ENCODE measurements at places on chromosomes 4 and X.

DNA sequence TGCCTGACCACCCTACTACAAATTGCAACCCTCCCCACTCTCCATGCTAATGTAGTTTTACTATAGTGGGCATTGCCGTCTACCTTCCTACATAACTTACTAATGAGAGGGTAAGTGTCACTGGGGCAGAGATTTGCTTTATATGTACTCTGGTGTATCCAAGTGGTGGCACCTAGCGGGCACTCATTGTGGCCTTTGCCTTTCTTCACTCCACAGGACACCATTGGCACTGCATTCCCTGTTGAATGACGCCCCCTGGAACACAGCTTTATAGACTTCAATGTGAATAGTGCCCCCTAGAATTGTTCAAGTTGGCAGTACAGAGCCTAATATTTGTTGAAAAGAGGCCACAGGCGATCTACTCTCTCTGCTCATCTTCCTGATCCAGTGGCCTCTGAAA is 215.8 kb downstream of the MID1IP1 start:
- no peak for DNase-seq

- no peak for DNase-seq
These were observed 101.1 kb upstream of the CYLC1 start for GRCh38 chrX:83759872-83760271.

- DNase-seq, result no peak
These were observed 186.2 kb downstream of the STIM2 start for GRCh38 chr4:27046851-27047250.

GRCh38 chr4:152696764-152697261 is 17.0 kb upstream of the TMEM154 start:
- no peak for DNase-seq

DNA sequence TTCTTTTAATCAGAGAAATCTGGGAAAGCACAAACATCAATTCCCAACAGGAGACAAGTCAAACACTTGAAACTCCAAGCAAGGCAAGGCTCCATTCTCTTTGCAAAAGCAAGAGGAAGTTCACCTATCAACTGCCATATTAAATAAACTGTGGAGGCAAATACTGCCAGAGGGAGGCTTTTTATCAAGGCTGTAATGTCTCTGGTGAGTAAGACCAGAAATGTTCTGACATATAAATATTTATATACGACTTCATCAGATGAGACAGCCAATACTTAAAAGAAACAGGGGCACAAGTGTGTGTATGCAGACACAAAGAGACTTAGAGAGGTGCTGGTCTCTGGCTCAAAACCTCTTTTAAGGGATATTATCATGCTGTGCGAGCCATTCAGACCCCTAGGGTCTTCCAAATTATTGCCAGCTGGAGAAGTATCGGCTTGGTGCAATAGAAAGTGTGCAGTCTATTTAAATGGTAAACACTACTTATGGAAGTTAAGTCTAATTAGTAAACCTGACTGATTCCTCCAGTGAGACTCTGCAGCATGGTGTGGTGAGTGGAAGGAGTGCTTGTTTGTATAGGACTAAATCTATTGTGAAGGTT is 24.4 kb downstream of the DCX start:
- DNase-seq, result no peak

DNA sequence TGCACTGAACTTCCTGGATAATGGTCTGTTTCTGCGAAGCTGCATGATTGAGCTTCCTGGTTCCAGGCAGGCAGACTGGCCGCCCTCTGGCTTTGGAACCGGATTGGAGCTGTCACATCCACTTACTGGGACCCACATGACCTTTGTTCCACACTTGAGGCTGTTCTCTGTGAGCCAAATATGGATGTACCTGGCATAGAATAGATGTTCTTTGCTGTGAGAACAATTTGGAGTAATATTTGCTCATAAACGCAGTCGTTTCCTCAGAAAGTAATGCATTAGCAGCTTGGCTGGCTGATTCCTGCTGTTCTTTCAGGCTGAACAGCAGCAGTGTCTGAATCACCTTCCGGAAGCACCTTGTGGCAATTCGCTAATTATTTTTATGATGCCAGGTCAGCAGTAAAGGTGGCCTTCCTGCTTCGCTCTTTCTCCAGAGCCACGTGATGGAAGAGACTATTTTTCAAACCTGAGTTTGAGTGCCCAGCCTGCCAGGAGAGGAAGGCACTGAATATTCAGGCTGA is 78.1 kb upstream of the BOD1L1 start:
- DNase-seq, result no peak

DNA sequence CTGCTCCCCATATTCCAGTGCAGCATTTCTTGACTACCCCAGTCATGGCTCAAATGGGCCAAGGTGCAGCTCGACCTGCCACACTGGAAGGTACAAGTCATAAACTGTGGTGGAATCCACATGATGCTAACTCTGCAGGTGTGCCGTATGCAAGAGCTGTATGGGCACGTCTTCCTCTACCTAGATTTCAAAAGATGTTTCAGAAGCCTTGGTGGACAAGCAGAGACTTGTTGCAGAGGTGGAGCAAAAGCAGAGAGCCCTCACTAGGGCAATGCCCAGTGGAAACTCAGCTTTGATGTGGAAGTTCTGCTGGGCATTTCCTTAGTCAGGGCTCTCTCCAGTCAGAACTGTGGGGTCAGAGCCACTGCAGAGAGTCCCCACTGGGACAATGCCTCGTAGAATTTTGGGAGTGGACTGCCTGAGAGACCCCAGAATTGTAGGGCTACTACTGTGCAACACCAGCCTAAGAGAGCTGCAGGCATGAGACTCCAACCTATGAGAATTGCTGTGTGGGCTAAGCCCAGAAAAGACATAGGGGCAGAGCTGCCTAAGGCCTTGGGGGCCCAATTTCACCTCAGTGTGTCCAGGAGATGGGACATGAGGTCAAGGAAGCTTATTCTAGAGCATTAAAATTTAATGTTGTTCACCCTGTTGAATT is 65.7 kb downstream of the BEX3 start:
- no peak for DNase-seq

DNA sequence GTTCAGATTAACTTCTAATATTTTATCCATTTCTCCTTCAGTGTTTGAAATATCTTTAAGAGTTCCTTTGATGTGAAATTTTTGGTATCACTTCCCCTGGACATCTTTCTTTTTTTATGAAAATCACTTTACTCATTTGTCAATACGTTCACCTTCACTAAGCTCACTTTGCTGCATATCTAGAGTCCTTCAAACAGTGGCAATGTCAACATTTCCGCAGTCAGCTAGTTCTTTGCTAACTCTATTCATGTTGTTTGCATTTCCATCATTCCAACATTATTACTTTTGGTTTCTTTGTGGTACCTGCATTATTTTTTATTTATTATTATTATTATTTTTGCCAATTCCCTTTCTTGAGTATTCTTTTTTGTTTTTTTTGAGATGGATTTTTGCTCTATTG is 203.0 kb downstream of the GPAT3 start:
- DNase-seq, result no peak

DNA sequence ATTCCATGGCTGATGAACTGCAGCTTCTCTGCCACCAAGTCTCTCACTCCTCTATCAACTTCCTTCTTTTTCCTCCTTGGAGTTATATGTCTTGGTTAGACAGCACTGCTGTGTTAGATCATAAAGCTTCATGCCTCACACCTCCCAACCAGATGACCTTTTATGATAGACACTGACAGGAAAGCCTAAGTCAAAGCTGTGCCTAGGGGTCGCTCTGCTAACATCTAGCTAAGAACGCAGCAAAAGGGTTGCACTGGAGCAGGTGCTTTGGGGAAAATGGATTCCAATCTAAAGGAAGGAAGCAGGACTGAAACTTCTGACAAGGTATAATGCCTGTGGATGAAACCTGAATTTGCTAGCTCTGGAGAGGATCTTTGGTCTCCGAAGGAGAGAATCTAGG is 509.7 kb downstream of the SMARCA1 start:
- DNase-seq, result no peak

DNA sequence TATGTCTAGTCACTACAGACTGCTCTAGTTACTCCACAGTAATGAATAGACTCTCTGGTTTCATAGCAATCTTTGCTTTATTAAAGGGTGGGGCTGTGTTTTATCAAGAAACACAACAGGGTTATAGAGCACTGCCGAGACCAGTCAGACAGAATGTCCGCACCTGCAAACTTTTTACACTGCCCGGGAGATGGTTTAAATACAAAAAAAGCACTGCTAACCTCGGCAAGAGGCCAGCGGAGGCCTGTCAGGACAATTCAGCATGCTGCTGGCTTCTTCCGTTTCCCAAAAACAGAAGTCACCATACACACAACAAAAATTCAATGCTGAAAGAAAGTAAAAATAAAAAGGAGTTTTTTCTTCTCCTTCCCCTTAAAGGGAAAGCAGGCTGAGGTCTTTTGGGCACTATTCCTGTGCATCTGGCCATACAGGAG is 67.4 kb downstream of the IRF2 start:
- DNase-seq, result no peak

- no peak for DNase-seq
These were observed 56.7 kb downstream of the CCKAR start for GRCh38 chr4:26433556-26433955.

DNA sequence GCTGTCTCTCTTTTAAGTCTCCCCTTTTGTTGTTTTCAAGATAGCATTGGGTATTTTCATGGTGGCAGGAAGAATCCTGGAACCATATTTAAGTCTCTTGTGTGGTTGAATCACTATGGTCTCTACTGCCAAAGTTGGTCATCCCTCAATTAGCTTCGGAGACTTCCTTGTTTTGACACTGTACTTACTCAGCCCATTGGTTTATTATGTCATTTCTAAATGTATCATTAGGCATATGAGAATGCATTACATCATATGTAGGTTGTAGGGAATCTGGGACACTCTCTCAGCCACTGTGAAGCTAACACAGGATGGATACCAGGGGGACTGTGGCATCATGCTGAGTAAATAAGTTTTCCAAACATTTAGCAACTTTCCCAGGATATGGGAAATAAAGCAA is 211.8 kb downstream of the DTHD1 start:
- DNase-seq, result no peak

DNA sequence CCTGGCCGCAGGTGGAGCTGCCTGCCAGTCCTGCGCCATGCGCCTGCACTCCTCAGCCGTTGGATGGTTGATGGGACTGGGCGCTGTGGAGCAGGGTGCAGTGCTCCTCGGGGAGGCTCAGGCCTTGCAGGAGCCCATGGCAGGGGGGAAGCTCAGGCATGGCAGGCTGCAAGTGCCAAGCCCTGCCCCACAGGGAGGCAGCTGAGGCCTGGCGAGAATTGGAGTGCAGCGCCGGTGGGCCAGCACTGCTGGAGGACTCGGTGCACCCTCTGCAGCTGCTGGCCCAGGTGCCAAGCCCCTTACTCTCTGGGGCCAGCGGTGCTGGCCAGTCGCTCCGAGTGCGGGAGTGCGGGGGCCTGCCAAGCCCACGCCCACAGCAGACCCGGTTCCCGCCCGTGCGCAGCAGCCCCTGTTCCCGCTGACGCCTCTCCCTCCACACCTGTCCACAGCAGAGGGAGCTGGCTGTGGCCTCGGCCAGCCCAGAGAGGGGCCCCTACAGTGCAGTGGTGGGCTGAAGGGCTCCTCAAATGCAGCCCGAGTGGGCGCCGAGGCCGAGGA is 275.9 kb upstream of the FRG1 start:
- no peak for DNase-seq

DNA sequence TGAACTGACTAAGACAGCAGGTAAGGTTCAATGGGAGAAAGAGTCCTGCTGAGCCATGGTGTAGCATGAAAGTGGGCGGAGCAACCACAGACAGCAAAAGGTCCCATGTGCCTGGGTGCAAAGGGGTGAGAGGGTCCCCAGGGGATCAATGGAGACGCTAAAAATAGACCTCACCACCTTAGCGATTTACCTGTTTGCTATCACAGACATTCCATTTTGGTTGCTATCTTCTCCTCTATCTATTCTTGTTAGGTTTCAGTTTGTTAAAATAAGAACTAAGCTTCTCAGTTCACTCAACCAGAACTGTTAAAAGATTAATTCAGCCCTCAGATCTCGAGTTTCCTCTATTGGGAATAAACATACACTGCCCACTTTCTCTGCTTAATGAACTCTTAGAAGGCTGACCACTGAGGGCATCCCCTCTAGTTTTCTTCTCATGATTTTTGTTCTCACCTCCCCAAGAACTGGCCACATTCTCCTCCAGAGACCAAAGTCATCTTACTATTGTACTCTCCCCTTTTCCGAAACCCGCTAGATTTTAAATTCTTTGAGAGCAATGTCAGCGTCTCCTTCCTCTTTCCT is 136.7 kb downstream of the PARM1 start:
- DNase-seq, result no peak

DNA sequence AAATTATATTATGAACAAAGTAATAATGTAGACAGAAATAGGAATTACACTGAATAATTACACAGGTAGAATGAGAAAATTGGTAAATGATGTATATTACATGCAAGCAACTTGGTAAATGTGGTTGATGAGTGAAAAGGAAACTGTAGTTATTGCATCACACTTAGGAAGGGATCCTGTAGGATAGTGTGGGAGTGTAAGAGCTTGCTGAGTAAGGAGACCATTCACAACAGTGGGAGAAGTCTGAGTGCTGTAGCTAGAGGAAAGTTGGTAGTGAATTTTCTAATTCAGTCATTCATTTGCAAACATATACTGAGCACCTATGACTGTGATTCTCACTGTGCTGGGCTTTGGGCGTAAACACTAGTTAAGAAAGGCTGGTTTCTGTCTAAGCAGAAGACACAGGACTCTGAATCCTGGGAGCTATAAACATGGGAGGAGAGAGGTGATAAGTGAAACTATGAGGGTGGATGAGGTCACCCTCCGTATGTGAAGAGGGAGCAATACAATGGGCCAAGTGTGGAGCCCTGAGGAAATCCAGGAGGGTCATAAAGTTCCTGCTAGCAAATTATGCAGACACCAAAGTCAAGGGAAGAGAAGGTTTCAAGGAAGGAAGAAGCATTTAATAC is 14.2 kb upstream of the CPE start:
- DNase-seq, result no peak

- DNase-seq, result no peak
These were observed 569 bp downstream of the RPS3A start for GRCh38 chr4:151099976-151100417.

DNA sequence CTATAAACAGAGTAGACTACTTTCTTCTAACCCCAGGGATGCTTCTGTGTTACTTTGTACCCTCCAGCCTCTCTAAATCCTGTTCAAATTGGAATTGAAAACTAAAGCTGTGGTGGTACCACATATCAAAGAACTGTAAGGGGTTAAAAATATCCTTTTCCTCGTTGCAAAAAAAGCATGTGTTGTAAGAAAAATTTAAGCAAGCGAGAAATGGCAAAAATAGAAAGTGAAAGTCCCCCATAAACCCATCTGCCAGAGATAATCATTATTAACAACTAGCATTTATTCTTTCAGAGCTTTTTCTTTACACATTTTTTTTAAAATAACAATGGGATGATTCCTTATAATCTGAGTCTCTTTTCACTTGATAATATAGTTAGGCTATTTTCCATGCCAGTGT is 40.6 kb downstream of the TMEM164 start:
- DNase-seq, result no peak

GRCh38 chrX:137353404-137353803 is 212.5 kb upstream of the ZIC3 start:
- no peak for DNase-seq

GRCh38 chrX:64093761-64094160 is 111.7 kb downstream of the AMER1 start:
- DNase-seq, result no peak

All from sciatic nerve (tissue), 2 donors.